ENCODE measurements at places on chromosomes 5 and 9.

GRCh38 chr5:2631758-2632157 lies 119.7 kb downstream of the IRX2 start:
- no peak for DNase-seq

DNA sequence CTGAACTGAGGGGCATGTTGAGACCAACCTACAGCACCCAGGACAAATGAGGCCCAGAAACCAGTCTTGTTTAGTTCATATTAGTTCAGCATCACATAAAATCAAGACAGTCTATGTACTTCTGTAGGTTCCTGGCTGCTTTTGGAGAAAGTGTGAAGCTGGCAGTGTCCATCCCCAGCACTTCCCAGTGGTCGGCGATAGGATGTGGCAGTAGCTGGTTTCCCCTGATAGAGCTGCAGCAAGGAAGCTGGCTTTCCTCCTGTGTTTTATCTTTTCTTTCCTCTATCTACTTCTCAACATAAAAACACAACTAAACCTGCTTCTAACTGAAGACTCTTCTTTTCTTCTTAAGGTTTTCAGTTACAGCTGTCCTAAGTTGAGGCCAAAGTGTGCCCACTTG lies 43.0 kb upstream of the SLC46A2 start:
- DNase-seq, result no peak

DNA sequence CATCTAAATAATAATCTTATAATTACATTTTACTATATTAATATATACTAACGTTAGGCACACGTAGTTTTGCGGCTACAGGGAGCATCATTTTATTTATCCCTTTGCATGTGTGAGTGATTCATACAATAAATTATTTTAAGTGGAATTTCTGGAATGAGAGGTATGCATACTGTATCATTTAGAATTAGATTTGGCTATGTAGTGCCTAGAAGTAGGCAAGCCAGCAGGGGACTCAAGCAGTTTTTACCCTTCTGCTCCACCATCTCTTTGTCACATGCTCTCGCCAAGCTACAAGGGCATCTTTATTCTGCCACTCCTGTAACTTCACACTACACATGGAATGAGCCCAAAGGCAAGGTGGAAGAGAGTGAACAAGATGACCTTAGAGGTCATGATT lies 60.8 kb downstream of the MEGF10 start:
- no peak for DNase-seq

DNA sequence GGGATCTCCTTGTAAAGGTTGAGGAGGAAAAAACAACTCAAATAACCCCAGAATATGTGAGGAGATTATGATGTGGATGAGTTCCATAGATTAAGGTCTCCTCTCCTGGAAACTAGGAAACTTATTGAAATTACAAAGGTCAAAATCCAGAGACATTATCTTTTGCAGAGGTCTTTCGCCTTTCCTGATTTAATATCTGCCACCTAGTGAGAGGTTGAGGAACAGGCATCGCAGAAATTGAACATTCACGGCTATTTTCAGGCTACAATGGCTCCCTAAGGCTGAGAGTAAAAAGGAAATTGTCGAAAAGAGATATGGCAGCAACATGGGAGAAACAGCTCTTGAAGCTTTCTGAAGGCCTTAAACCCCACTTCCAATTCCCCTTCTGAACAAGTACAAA lies 127.5 kb upstream of the PLCXD3 start:
- peak; percentile 19 for DNase-seq

GRCh38 chr5:157343842-157344790 lies 78.2 kb downstream of the CYFIP2 start:
- no peak for DNase-seq

- no peak for DNase-seq
These were observed 160.5 kb downstream of the ENTREP1 start for GRCh38 chr9:69485466-69485865.

DNA sequence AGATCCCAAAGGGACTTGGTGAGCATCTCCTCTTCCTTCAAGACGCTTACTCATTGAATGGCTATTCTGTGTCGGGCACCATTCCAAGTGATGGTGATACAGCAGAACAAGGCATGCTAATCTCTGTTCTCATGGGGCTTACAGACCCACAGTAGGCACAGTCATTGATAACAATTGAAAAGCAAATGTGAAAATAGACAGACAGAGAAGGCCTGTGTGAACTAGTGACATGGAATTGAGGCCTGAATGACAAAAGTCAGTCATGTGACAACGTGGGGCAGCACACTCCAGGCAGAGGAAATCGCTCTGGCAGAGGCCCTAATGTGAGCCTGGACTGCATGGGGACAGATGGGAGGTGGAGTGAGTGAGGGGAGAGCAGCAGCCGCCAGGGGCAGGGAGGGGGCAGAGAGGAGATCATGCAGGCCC lies 70.7 kb upstream of the CPLX2 start:
- DNase-seq, result no peak

DNA sequence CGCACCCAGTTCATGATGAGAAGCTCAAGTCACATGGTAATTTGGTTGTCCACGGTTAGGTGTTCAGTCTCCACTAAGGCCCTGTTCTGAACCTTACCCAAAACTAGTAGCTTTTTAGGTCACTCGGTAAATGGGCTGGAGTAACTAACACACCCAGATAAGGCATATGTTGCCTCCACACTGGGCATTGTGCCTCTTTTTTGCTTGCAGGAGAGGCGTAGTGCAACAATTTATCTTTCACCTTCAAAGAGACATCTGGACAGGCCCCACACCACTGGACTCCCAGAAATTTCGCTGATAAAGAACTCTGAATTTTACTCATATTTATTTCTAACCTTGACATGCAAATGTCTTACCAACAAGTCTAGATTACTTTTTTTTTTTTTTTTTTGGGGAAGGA lies 16.8 kb upstream of the PTGES start:
- no peak for DNase-seq

DNA sequence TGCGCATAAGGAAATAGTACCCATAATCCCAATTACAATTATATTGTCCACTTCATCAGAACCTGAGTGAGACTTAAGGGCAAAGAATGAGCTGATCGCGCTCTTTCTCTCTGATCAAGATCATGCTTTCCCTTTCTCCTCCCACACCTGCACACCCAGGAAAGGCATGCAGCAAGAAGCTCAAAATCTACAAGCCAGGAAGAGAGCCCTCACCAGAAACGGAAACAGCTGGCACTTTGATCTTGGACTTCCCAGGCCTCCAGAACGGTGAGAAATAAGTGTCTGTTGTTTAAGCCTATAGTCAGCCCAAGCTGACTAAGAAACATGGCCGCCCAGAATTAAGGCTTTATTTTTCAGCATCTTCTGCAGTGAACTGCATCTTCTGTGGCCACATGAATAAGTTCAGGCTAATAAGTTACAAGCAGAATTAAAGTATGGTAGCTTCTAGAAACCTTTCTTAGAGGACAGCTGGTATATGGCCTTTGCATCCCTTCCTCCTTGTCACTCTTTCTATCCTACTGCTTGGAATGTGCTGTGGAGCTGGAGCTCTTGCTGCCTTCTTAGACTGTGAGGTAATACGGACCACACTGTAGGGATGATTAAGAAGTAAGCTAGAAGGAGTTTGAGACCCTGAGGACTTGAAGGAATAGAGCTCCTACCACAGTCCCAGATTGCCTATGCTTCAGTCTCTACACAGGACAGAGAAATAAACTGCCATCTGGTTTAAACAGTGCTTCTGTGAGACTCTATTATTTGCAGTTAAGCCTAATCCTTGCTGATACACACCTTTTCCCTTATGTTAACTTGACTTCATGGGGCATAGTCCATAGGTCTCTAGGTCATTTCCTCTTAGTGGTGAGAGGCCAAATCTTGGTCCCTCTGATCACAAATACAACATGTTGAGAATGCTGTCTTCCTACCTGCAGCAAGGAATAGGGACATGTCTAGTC lies 17.2 kb downstream of the OR2S2 start:
- no peak for DNase-seq

DNA sequence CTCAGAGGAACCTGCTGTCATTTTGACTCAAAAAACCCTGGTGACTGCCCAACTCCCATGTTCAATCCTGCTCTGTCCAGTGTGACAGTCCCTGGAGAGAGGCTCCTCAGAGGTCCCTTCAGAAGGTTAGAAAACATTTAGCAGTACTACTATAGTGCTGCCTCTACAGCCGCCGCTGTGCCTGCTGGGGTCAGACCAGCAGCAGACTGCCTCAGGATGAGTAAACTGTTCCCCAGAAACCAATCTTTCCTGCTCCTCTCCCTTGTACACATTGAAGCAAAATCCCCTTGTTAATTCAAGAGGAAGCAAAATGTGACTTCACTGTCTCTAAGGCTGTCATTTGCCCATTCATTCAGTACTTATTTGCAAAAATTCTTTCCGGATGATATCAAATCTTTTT lies 94.8 kb upstream of the SMARCA2 start:
- DNase-seq, result no peak

GRCh38 chr9:124291801-124292396 lies 34.1 kb downstream of the NEK6 start:
- DNase-seq, result peak; percentile 95

GRCh38 chr5:75663579-75664284 lies 52.5 kb downstream of the ANKDD1B start:
- DNase-seq, result no peak

- DNase-seq, result peak; percentile 95
These were observed 502.7 kb downstream of the NR2F1-AS1 start for GRCh38 chr5:93078082-93079038.

DNA sequence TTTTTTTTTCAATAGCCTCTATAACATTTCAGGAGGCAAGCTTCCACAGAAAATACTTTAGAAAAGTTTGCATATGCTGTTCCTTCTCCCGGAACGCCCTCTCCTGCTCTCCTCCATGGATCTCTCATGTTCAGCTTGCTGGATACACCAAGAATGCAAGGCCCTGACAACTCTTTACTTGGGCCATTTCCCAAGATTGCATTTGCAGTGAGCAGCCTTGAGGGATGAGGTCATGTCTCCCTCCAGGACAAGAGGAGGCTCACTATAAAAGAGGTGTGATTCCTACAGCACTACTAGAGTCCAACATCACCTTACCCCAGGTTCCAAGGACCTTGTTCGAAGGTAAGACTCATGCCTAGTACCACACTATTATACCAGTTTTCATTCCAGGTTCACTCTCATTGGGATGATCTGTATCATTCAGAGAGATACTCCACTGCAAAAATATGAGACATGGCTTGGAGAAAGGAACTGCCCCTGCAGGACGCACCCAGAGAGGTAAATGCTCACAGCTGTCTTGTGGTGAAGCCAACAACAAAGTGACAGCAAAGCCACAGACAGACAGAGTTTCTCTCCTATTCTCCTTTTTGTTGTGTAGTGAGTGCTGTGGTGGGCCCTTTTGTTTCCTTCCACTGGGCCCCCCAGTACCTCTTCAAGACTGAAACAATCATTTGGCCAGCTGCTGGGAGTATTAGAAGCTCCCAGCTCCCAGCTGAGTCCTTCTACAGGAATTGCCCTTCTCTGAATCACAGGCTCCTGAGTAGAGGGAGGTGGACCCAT lies 151.7 kb upstream of the ZNF366 start:
- no peak for DNase-seq

- DNase-seq, result no peak
These were observed 306.1 kb upstream of the DMRT1 start for GRCh38 chr9:535356-535755.

DNA sequence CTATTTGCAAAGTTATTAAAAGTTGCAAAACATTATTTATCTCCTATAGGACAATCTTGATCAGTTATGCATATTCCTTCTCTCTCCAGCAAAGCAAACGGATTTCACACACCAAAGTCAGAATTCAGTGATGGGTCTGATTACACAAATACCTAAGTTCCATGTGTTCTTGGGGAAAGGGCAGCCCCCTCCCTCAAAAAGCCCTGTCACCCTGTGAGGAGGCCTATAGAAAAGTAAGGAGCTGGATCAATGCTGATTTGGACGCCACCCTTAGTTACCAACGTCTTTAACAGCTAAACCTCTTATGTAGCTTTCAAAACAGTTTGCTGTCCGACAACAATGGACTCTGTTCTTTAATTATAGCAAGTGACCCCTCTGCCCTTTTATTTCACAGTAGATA lies 6.4 kb downstream of the ZNF608 start:
- DNase-seq, result no peak

GRCh38 chr5:76683816-76684731 lies 31.9 kb upstream of the F2R start:
- no peak for DNase-seq

DNA sequence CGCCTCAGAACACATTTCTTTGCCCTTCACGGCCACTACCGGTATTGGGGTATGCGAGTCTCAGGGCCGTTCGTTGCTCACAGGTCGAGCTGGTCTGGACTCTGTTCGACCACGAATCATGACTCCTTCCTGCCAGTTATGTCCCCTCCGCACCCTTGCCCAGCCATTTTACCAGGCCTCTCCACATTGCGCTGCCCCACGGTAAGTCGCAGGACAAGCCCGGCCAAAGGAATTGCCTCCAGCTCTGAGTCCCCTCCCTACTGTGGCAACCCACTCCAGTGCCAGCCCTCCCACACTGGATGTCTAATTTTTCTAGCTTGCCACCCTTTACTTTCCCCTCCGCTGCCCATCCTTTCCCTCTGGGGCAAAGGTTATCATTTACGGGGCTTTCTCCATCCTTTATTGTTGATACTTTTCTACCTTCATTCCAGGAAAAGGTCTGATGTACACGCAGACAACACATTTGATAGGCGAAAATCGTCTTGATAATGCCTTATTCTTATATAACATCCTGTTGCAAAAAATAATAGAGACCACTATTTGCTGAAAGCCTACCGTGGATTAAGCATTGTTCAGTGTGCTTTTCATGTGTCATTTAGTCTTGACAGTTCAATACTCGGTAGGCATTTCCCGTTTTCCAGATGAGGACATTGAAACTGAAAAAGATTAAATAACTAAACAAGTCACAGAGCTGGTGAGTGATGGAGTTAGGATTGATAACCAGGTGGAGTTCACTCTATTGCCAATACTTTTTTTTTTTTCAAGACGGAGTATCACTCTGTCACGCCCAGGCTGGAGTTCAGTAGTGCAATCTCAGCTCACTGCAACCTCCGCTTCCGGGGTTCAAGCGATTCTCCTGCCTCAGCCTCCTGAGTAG lies 958 bp upstream of the HSPA5 start:
- DNase-seq, result peak; percentile 68

DNA sequence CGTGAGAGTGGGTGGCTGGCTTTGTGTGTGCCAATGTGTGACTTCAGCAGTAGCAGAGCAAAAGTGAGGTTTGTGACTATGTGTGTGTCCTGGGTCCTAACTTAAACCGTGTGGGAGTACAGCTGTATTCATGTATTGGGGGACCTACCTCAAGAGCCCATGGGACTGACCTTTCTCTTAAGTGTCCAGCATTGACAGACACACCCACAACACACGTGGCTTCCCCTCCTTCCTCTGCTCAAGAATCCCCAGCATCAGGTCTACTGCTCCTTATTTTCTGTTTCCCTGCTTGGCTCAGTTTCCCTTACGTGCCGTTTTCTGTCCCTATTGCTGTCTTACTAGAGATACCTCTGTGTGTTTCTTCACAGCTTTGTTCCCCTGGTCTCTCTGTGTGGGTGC lies 616 bp downstream of the IL11RA start:
- no peak for DNase-seq

- no peak for DNase-seq
These were observed 43.2 kb upstream of the ANKRD33B start for GRCh38 chr5:10520706-10521105.
